H9 (cell line): ENCODE measurements at places on chromosomes 2 and 18.
A peak's percentile ranks its signal among the peaks of the same experiment; 100 is the strongest.

DNA sequence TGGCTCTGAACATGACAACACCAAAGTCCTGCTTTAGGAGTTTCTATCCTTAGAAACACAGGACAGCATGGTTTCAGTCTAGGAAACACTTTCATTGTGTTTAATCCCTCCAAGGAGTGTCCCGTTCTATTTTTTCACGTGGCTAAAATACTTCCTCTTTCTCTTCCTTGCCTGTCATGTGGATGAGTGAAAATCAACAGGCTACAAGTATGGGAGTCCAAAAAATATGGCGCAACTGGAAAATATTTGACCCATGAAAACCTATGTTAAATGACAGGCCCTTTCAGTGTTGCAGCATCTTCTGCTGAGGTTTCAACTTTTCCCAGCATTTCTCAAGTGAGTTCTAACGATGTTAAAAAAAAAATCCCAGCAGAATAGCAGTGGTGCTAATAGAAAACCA, 146.3 kb downstream of the LAMA3 start:
- DNase-seq = no peak

- DNase-seq = no peak
Observed at GRCh38 chr18:77081390-77081778, 51.2 kb downstream of the MBP start.

- DNase-seq = no peak
Observed at GRCh38 chr2:138086576-138086975, 122.3 kb downstream of the HNMT start.

- peak; percentile 34 for DNase-seq
Observed at GRCh38 chr2:25445464-25445863, 103.7 kb upstream of the DNMT3A start.

GRCh38 chr2:223727562-223727961, 109.8 kb downstream of the AP1S3 start:
- peak; percentile 59 for DNase-seq
